ENCODE measurements at places on chromosomes 1 and 21.

DNA sequence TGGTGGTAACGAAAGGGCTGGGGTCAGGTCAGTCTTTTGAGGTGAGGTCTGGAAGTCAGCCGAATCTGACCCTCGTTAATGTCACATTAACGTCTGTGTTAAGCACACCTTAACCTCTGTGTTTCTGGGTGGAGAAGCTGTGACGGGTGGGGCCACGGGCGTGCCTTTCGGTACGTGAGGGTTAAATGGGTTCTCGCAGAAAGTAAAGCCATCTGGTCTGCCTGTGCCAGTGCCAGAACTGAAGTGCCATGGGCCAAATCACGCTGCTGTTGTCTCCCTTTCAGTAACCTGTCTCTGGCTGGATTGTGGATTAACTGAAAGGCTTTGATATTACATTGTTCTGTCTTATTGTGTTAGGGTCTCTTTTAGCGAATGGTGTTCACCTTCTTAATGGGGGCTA is 14.4 kb downstream of the URB2 start:
- DNase-seq: no peak

DNA sequence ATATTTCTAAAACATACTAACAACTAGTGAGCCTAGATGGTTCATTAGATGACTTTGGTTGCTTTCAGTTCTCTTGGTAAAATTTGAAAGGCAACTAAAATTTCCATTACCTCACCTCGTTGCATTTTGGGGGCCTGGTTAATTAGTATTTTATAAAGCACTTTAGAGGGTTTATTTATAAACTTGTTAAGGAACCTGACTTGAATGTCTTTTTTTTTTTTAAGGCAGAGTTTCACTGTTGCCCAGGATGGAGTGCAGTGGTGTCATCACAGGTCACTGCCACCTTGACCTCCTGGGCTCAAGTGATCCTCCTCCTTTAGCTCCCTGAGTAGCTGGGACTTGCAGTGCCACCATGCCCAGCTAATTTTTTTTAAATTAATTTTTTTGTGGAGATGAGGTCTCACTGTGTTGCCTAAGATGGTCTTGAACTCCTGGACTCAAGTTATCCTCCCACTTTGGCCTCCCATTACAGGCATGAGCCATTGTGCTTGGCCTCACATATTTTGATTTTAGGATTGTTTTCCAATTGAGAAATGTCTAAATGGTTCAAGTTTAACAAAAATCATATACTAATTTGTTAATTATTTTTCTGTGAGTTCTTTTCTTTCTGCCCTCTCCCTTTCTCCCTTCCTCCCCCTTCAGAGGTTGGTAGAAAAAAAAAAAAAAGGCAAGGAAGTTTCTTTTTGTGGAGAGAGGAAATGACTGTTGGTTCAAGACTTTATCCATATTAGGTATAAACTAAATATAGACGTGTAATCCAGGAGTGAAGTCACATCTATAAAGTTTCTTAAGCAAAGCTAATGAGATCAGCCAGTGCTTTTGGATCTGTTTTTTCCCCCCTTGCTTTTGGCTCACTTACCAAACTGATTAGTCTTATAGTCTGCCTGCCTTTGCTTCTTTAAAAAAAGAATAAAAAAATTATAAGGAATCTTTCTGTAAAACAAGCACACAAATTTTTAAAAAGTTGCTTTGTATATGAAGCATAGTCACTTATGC is 24.7 kb downstream of the CLIC4 start:
- DNase-seq: no peak

DNA sequence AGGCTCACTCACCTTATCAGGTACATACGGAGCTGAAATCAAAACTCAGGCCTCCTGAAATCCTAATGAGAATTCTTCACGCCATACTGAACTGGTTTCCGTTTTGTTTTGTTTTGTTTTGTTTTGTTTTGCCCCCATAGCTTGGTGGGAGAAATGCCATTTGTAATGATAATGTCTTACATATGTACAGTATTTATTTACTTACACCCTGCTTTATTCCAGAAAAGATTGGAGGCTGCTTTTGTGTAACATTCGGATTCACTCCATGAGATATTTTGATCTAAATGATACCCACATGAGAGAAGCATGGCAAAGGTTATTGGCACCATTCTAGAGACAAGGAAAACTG is 84.7 kb downstream of the EPHB2 start:
- DNase-seq: no peak

DNA sequence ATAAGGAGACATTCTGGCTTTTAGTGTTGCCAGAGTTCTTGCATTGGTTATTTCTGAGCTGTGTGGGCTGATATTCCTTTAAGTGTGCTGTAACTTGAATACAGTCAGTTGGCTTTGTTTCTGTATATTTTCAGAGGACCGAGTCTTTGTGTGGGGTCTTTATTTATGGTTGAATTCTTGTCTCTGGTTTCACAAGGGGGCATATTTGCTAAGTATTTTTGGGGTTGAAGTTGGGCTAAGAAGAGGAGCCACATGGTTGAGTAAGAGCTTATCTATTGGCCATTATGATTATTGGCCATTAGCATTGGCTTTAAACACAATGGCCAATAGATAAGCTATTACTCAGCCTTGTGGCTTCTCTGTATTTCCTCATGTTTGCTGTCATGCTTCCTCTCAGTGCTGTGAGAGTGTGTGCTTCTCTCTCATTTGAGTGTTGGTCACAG is 26.3 kb upstream of the PTGFR start:
- no peak for DNase-seq

GRCh38 chr1:21098186-21098915 is 78.3 kb downstream of the EIF4G3 start:
- no peak for DNase-seq

- no peak for DNase-seq
These were observed 436.4 kb downstream of the PTBP2 start for GRCh38 chr1:97157991-97158390.

- DNase-seq: no peak
These were observed 3.9 kb upstream of the SFN start for GRCh38 chr1:26858891-26859640.
